NCI-H1417 treated with DMSO at 0.1 percent for 48 hours (cell line): ENCODE measurements at places on chromosomes 5 and 9.

- DNase-seq, result no peak
These were observed 128.7 kb downstream of the BRINP1 start for GRCh38 chr9:119240546-119240945.

DNA sequence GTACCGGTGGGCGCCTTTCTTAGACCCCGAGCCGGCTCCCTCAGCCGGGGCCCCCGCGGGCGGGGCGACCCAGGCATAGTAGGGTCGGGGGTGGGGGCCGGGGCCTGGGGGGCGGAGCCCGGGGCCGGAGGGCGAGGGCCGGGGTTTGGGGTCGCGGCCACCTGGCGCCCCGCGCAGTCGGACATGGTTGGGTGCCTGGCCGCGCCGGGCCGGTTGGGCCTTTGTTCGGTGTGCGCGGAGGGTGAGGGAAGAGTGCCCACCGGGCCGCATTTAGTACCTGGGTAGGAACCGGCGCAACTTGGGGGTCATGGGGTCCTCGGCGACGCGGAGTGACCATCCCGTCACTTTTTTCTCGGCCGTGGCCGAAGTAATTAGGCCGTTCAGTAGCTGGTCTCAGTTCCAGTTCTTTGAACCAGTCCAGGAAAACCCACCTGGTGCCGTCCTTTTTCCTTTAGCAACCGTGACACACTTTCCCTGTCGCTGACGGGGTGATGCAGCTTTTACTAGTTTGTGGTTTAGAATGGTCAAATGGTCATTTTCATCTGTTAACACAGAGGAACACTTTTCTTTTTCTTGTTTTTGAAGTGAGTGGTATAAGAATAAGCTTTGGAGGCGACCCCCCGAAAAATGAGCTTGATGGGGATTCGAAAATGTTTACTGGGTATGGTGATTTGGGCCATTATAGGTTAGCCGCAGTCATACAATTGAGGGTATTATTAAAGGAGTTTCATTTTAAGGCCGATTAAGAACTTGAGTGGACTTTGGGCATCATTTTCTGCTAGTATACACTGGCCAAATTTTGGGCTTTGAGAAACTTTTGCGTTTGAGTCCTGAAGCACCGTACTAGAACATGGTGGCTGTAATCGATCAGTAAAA is 589 bp downstream of the CKS2 start:
- DNase-seq, result no peak

GRCh38 chr9:33341182-33341581 is 50.9 kb downstream of the NFX1 start:
- no peak for DNase-seq

DNA sequence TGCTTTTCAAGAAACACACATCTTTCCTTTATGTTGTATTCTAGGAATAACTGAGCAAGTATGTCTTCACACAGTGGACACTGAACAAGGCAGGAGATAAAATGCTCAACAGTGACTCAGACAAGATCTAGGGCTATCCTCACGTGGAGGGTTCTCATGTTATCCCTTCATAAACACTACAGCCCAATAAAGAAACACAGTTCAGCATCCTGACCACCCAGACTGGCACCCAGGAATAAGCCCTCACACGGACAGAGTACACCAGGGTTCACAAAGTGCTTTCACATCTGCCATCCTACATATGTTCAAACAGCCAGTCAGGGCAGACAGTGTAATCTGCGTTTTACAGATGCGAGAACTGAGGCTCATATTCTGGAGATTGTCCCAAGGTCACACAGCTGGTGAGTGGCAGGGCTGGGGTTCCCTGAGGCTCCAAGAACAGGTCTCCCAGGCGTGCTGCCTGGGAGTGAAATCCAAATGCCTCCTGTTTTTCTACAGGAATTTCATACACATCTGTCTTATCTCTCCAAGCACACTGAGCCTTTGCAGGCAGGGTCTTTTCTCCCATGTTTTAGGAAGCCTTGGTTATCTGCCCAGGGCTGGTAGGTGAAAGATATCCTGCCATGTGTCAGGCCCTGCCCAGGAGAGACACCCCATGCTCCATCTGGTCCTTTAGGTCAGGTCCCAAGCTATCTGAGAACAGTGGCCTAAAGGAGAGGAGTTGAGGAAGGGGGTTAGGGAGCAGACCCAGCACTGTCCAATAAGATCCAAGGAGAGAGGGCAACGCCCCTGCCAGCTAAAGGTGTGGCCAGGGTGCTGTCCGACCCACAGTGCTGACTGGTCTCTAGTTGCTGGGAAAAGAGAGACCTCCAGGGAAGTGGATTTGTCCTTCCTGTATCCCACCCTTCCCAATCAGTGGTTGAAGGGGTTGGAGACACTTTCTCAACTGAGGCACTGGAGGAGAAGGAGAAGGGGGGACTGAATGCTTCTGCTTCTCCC is 47.9 kb upstream of the XPA start:
- DNase-seq, result no peak

DNA sequence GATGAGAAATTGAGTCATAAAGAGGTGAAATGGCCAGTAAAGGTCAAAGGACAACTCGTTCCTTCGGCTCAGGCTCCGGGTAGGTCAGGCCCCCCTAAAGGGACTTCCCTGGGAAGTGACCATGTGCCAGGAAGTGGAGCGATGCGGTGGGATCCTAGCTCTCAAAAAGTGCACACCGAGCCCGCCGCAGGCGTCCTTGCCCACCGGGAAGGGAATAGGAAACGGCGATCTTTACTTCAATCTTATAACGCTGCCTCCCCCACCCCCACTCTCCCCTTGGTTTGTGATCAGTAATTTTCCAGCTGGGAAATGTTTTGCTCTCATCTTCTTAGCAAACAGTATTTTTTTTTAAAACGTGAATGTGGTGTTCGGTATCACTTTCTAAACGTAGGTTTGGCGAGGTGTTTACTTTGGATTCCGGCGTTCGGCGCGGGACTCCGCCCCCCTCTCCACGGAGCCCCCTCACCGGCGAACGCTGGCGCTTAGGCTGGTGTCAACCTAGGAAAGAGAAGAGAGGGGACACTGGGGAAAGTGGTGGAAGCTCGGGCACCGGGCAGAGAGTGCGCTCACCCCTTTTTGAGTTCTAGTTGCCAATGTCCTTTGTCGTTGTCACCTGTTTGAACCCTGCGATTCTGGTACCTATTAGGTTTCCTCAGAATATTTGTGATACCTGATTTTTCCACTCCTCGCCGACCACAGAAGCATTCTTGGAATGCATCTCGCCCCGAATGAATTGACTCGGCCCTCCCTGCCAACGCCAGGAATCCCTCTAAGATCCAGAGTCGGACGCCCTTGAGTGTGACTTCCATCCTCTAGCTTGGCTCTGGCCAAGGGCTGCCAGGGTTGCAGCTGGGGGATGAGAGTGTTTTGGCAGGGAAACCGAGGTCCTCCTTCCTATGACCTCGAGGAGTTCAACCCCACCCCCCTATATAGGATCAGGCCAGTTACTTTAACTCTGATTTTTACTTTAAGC is 1.8 kb upstream of the KLF4 start:
- DNase-seq, result no peak

DNA sequence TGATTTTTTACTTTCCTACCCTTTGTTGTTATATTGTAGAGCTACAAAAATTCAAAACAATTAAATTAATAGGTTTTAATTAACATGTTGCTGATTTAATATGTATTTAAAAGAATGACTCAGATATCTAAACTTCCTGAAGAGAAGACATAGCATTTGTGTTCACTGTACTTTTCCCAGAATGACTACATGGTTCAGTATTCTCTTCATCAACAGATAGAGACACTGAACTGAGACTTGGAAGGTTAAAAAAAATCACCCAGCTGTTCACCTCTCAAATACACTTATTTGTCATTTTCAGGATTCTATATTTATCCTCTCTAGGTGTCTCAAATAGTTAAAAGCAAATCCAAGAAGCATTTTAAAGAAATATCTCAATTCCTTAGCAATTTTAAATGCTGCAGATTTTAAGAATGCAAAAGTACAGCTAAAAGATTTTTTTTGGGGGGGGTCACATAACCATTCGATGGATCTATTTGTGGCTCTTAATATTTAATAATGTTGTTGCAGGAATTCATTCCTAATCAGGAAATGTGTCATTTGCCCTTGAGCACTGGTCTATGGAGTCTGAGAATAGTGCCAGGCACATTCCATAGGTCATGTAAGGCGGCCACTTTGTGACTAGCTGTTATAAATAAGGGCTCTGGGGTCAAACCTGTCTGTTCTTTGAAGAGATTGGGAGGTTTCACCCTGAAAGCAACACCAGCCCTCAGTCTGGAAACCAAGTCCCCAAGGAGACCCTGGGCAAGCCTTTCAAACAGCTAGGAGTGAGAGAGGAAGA is 463.1 kb downstream of the NR2F1-AS1 start:
- DNase-seq, result no peak

DNA sequence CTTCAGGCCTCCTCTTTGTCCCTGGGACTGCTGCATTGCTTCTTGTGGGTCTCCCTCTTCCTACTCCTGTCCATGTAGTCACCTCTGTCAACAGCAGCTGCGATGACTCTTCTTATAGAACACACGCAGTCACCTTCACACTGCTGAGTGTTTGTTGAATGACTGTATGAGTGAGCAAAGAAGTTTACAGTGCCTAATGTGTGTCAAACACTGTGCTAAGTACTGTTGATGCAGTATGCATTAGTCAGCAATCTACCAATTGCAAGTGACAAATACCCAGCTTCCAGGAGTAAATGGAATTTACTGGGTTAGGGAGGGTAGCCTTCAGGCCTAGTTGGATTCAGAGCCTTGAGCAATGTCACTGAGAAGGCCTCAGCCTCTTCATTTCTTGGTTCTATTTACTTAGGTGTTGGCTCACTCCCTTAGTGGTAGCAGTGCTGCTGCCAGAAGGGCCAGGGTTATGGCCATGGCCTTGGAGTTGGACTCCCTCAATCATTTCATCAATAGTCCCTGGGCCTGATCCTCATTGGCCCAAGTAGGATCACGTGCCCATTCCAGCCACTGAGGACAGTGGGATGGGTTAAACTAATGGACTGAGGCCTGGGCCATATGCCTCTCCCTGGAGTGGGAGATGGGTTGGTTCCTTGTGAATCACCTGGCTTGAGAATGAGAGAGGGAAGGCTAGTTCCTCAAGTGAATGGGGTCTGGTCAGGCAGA is 93.5 kb downstream of the RGS3 start:
- no peak for DNase-seq

DNA sequence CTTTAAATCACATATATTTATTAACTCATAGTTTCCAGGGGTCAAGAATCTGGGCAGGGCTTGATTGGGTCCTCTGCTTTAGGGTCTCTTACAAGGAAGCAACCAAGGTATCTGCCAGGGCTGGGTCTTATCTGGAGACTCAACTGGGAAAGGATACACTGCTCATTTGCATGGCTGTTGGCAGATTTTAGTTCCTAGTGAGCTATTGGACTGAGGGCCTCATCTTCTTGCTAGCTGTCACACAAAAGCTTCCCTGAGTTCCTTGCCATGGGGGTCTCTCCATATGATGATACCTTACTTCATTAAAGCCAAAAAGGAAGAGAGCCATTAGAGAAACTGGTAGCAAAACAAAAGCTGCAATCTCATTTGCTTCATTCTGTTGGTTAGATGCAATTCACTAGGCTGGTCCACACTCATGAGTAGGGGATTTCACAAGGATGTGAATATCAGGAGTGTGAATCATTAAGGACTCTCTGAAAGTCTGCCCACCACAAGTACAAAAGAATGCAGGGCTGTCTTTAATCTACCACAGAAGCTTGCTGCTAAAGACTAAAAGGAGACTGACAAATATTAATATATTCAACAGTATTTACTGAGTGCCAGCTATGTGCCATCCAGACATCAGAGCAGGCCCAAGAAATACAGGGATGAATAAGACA is 42.0 kb upstream of the TIMD4 start:
- no peak for DNase-seq

GRCh38 chr5:125245216-125245615 is 498.8 kb upstream of the ZNF608 start:
- no peak for DNase-seq

GRCh38 chr9:83992901-83993300 is 12.3 kb downstream of the RMI1 start:
- DNase-seq, result no peak

- no peak for DNase-seq
These were observed 111.0 kb downstream of the DPYSL3 start for GRCh38 chr5:147398860-147399259.

DNA sequence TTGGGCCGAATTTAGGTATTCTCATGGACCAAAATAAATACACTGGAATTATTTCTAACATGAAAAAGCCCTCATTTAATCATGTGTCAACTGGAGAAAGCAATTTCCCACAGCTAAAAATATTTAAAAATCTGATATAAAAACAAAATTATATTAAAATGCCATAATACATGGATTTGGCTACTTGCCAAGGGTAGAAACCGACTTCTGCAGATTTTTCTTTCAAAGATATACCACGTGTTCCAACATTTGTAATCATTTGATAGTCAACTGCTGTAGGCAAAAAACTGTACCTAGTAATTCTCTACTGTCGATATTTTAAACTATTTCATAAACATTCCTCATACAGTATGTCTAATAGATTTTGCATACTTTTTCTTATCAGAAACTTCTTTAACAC is 237.6 kb downstream of the FBXL17 start:
- no peak for DNase-seq

GRCh38 chr5:2183154-2184025 is 300.7 kb upstream of the IRX4 start:
- no peak for DNase-seq

DNA sequence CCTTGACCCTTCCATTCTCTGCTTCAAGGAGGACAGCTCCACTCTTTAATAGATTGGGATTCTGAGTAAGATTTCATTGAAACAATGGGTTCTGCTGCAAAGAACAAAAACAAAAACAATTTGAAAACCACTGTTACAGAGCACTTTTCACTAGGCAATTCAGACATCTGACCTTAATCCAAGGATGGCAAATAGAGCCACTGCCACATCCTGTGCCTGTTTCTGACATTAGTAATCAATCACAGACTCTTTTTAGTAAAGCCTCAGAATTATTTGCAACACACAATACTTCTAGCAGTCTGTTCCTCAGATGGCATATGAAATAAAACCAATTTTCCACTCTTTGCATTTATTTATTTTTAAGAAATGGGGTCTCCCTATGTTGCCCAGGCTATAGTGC is 37.8 kb upstream of the NDFIP1 start:
- no peak for DNase-seq

DNA sequence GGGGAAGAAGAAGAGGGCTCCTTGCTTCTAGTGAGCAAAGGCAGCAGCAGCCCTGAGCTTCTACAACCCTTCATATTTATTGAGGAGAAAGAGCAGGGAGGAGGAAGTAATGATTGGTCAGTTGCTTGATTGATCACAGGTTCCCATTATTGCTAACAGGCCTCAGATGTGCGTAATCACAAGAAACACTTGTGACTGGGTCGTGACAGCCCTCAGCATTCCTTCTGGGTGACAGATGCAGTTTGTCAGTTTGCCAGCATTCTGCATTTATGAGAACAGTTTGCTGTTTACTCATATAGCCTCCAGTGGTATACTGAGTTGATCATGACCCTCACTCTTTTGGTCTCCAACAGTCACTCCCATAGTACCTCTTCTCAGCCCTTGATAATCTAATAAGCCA is 111.5 kb upstream of the TNC start:
- no peak for DNase-seq

GRCh38 chr9:121567500-121568342 is 68.1 kb upstream of the GGTA1 start:
- no peak for DNase-seq

- DNase-seq, result no peak
These were observed 830 bp downstream of the ADAMTSL1 start for GRCh38 chr9:18474783-18475182.
